ENCODE measurements at places on chromosomes 2 and 18. TPM values are rescaled to one million over a fixed set of nuclear protein-coding genes. Genes with fewer than 3 reads are reported as not detected.

The TFCP2L1 gene
- total RNA-seq: 0.05 TPM

DNA sequence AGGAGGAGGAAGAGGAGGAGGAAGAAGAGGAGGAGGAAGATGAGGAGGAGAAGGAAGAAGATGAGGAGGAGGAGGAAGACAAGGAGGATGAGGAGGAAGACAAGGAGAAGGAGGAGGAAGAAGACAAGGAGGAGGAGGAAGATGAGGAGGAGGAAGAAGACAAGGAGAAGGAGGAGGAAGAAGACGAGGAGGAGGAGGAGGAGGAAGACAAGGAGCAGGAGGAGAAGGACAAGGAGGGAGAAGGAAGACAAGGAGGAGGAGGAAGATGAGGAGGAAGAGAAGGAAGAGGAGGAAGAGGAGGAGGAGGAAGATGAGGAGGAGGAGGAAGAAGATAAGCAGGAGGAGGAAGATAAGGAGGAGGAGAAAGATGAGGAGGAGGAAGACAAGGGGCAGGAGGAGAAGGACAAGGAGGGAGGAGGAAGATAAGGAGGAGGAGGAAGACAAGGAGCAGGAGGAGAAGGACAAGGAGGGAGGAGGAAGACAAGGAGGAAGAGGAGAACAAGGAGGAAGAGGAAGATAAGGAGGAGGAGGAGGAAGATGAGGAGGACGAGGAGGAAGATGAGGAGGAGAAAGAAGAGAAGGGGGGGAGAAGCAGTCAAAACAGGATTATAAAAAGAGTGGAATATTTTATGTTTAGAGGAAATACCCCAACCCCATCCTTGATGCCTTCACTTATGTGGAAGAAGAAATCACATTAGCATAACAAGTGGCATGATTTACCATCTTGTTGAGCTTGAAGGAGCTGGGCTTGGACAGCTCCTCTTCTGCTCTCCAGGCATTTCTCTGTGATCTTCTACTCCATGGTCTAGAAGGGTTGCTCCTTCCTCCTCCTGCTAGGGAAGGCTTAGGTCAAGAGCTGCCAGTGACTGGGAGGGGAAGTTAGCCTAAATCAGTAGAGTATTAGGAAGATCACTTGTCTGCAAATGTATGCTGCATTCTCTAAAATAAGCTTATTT, 45.3 kb upstream of the KCTD1 start:
- no peak for DNase-seq

DNA sequence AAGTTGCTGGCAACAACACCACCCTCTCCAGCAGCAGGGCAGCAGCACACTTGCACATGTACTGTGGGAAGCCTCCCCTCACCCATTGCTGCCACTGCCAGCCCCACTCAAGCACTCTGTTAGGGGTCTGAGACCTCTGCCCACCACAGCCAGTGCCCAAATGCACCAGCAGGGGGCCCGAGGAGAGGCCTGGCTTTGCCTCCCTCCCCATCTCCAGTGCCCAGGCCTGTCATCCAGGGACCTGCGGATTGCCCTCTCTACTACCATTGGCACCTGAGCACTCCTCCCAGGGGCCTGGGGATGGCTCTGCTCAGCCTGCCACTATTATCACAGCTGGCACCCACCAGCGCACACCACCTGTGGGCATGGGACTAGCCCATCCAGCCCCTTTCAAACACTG, 175.7 kb downstream of the PMAIP1 start:
- no peak for DNase-seq

DNA sequence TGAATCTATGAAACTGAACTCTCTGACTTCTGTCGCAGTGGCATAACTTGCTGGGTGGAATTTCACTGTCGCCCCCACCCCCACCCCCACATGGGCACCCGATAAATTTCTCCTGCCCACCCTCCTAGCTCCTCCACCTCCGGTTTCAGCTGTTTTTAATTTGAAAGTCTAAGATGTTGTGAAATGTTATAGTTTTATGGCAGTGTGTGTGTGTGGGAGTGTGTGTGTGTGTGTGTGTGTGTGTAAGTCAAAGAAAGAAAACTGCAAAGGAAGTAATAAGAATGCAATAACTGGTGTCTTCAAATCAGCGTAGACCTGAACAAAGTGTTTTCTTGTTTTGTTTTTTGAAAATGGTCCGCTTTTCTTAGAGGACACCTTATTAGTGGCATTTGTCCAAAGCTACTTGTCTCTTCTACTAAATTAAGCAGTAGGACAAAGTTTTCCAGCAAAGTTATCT, 388 bp downstream of the DTNA start:
- DNase-seq: peak; percentile 44

DNA sequence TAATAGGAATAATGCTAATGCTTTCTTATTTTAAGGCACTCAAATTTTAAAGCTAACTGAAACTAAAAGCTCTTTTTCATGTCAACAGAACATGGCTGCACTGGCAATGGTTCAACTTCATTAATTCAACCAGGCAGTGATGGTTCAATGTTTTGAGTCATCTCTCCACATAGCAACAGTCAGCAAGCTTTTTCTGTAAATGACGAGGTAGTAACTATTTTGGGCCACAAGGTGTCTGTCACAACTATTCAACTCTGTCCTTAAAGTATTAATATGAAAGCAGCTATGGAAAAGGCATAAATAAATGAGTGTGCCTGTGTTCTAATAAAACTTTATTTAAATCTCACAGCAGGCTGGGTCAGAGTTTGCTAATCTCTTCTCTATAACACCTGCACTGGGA, 1425.6 kb upstream of the PIK3C3 start:
- peak; percentile 16 for DNase-seq

GRCh38 chr2:28074137-28074536, 183.6 kb downstream of the BABAM2 start:
- no peak for DNase-seq

The REG3A gene
- not detected for total RNA-seq

DNA sequence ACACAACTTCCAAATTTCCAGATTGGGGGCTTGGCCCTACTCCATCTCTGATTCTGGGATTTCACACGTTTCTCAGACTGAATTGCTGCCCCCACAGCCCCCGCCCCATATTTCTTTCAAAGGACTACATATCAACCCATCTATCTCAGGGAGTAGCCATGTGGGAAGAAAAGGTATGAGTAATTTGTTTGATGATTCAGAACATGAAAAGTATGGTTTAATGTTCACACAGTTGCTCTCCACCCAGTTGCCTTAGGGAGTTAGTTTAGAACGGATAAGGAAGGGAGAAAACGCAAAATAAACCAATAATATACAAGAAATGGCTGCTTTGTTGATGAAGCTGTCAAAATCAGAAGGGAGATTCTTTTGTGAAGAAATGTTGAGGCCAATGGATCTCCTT, 145.1 kb downstream of the PIEZO2 start:
- DNase-seq: no peak

DNA sequence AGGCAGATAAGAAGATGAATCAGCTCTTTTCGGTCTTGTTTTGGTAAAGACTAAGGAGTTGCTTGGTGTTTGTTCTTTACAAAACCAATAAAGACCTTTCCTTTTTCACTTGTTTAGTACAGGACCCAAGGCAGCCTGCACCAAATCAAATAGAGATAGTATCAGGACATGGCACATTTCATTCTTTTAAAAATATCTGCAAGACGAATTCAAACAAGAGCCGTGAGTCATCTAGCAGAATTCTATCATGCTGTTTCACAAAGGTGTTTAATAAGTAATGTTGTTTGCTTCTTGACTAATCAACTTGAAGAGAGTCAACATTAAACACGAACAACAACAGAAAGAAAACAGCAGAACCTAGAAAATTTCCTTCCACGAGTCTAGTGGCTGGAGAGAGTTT, 102.8 kb upstream of the TTN start:
- no peak for DNase-seq

DNA sequence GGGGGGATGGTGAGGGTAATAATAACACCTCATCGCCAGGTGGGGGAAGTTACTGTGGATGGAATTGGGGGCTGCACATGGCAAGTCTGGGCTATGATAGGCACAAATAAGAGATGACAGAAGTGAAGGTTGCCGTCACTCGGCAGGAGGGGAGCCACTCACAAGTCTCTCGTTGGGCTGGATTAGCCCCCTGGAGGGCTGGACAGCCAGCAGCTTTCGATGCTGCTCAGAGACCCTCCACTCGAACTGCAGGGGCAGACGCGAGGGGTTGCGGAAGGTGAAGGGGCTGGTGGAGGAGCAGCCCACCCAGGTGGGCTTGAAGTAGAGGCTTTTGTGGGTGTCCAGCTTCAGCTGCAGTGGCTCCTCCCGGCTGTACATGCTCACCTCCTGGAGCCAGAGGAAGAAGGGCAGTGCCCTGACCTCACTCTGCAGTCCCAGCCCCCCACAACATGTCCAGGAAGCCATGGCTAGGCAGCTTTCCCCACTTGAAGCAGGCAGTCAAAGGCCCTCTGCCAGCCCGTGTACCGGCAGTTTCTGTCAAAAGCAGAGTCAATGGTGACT, 18.2 kb downstream of the CFAP65 start:
- no peak for DNase-seq

DNA sequence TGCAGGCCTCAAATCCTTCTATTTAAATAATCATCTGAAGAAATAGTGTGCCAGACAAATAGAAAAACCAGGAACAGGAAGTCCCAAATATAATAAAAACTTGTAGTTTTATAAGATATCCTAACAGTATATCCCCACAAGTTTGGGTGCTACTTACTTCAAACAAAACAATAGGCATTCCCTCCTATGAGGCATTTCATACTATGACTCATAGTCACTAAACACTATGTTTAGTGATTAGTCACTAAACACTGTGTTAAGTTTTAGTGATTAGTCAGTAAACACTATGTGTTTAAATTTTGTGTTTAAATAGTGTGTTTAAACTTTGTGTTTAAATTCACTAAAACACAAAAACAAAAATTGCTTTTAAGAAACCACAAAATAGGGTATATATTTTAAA, 407.0 kb upstream of the CDH19 start:
- peak; percentile 51 for DNase-seq

- peak; percentile 13 for DNase-seq
Measured at GRCh38 chr2:51981783-51982182, 949.9 kb upstream of the NRXN1 start.

DNA sequence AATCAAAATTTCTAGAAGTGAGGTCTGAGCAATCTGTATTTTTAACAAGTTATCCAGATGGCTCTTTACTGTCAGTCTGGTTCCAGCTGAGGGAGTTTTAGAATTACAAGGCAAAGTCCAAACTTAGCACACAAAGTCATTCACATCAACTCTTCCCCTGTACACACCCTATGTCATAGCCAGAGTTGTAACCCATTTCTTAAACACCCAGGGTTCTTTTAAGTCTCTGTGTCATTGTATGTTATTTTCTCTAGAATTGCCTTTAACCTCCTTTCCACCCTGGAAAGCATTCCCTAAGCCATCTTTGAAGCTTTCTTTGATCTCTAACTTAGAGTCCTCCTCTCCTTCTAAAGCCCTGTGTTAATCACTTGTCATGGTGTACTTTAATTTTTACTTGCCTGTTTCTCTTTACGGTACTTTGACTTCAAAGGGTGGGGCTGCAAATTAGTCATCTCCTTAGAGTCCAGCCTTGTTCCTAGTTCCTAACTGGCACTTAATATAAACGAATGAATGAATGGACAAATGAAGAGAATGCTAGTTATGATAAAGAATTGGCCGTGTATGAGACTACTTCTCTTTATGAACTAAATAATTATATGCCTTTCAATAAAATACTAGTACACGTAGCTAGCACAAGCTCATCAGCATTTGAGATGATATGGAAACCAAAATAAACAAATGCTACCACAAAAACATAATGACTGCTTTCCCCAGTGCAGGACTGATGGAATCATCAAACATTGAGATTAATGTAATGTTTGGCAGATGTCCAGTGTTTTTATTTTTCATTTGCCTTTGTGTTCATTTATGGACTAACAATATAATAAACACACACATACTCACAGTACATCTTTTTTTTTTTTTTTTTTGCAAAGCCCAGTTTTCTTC, 11.9 kb upstream of the ACTR3 start:
- peak; percentile 59 for DNase-seq

- no peak for DNase-seq
Measured at GRCh38 chr18:79931475-79931874, 20.0 kb downstream of the SLC66A2 start.

GRCh38 chr18:12703664-12704063, 822 bp downstream of the PSMG2 start:
- DNase-seq: peak; percentile 23

GRCh38 chr2:43566461-43566729, 29.4 kb downstream of the THADA start:
- DNase-seq: no peak

The AMER3 gene
- total RNA-seq: not detected

DNA sequence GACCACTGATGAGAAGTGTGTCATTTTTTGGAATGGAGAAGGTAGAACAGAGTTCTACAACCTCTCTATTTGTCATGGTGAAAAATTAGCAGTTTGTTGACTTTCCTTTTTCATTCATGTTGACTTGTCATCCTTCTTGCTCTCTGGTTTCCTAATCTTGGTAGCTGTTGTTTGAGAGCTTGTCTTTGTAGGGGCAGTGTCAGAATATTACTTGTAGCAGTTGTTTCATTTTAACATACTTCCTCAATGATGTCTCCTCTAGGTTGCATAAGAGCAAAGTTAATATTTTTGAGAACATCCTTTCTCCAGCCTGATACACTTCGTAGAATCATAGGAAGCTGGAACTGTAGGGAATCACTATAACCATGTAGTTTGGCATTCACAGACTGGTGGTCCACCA, 368.2 kb upstream of the FANCL start:
- DNase-seq: no peak

- no peak for DNase-seq
Measured at GRCh38 chr2:224078656-224079055, 39.6 kb upstream of the SERPINE2 start.

GRCh38 chr2:66237803-66238379, 197.0 kb upstream of the MEIS1 start:
- DNase-seq: no peak

GRCh38 chr2:241114836-241115235, 12.7 kb upstream of the MTERF4 start:
- DNase-seq: no peak

- DNase-seq: no peak
Measured at GRCh38 chr2:125254010-125254409, 1228.9 kb downstream of the CNTNAP5 start.

- DNase-seq: no peak
Measured at GRCh38 chr2:53040536-53041229, 726.9 kb upstream of the CHAC2 start.

The CAVIN2 gene
- 2.8 TPM for total RNA-seq

The TTC39C gene
- 10.4 TPM for total RNA-seq

The EGR4 gene
- total RNA-seq: not detected

DNA sequence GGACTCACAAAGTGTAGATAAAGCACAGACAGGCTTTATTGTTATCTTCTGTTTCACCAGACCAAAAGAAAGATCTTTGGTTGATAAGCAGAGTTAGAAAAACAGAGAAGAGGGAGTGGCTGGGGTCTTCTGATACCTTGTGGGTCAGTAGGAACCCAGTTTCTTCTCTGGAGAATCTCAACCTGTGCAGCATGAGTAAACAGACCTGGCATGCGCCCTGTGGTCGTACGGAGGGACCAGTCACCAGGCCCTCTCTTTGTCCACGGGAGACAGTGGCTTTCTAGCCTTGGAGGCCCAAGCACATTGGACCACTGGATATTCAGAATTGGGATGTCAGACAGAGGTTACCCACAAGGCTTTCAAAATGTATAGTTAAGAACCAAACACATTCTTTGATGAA, 418.9 kb upstream of the FANCL start:
- DNase-seq: no peak
